ENCODE measurements at places on chromosomes 2 and 18.

- DNase-seq: no peak
Measured at GRCh38 chr2:235654103-235654813, 160.4 kb downstream of the AGAP1 start.

GRCh38 chr2:17426743-17427142 is 91.5 kb downstream of the RAD51AP2 start:
- no peak for DNase-seq

- DNase-seq: no peak
Measured at GRCh38 chr18:22106536-22107292, 62.7 kb upstream of the GATA6 start.

- no peak for DNase-seq
Measured at GRCh38 chr18:5424903-5425664, 118.7 kb downstream of the EPB41L3 start.

DNA sequence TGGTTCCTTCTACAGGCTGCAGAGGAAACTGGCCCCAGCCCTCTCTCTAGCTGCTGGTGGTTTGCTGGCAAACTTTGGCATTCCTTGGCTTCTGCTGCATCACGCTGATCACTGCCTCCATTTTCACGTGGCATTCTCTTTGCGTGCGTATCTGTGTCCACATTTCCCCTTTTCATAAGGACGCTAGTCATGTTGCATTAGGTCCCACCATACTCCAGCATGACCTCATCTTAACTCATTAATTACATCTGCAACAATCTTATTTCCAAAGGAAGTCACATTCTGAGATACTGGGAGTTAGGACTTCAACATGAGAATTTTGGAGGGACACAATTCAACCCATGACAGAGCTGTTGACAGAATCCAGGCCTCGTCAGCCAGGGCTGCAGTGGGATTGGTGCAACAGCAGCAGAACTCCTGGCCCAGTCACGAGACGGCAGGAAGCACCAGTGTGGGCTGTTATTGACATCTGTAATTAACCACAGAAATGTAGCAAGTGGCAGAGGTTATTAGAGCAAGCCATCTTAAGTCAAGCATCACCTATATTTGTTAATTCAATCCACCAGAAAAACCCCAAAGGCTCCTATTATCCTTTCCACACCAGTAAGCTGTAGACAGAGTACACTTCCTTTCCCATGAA is 132.4 kb downstream of the TMEM163 start:
- DNase-seq: no peak

DNA sequence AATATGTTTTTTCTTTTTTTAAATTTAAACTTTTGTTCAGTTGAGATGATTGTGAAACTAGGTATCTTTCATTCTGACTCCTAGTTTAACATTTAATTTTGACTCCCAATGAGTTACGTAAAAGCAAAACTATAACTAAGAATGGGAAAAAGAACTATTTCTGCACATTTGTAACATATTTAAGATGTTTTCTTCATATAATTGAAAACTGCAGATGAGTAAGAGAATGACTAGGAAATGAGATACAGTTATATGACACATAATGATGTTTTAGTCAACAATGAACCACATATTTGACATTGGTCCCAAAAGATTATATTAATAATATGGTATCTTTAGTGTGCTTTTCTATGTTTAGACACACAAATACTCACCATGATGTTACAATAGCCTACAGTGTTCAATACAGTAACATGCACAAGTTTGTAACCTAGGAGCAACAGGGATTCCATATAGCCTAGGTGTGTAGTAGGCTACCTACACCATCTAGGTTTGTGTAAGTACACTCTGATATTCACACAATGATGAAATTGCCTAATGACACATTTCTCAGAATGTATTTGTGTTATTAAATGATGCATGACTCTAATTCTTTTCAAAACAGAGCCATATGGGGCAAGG is 12.6 kb downstream of the ERMN start:
- no peak for DNase-seq

DNA sequence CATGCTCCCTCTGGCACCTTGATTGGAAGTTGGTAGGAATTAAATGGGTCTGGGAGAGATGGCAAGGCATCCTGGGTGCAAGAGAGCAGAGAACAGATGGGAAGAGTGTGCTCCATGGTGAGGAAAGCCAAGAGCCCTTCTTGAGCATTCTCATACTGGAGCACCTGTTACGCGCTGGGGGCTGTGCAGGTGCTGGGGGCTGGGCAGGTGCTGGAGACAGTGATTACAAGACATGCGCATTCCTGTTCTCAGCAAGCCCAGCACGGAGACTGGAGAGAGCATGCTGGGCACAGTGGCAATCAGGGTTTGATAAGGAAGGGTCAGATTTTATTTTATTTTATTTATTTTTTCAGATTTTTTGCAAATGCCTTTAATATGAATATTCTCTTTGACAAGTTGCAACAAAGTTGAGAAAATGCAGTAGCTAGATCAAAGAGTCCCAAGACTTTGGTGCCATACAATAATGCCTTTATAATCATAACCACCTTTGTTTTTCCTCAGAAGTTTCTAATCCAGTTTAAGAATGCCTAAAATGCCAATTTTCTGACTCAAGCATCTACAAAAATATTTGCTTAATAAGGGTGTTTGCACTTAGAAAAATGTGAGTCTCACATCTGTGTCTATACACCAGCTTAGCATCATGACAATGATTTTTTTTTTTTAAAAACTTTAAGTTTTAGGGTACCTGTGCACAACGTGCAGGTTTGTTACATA is 193.3 kb downstream of the RNF152 start:
- DNase-seq: no peak

GRCh38 chr18:69208545-69208944 is 192.1 kb upstream of the DOK6 start:
- DNase-seq: no peak

GRCh38 chr18:61606068-61606660 is 272.9 kb downstream of the CDH20 start:
- no peak for DNase-seq

DNA sequence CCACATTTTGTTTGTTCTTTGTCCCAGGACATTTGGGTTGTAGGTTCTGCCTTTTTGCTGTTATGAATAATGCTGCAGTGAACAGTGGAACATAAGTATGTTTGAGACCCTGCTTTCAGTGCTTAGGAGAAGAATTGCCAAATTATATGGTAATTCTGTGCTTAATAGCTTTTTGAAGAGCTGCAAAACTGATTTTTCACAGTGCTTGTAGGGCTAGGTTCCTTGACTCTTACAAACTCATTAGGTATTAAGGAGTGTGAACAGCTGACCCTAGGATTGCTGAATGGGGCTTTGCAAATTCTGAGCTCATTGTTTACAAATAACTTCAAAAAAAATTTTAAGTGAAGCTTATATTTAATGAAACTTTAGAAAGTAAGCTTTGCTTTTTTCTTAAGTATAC is 154.2 kb downstream of the LTBP1 start:
- DNase-seq: no peak

DNA sequence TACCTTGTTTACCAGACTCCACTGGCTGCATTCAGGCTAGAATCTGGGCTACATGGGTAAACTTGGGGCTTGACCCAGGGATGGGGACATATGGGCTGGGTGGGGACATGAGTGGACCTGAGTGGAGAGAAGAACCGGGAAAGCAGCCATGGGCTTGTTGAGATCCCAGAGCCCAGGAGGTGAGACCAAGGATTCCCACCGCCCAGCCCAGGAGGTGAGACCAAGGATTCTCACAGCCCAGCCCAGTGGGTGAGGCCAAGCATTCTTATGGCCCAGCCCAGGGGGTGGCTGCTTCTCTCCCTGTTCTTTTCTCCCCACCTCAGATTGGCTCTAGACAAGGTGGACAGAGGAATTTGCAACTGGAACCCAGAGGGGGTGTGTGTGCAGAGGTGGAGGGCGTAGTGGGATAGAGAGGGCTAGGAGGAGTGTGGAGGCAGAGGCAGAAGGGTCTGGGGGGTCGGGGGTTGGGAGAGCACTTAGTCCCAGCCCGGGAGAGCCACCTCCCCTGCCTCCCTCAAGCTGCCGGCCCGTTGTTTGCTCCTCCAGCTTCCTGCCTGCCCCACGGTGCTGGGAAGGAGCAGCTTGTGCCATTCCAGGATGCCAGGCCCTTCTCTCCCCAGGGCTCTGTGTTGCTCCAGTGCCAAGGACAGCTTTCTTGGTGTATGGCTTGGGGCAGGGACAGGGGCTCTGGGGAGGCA is 25.6 kb downstream of the GLI2 start:
- no peak for DNase-seq

DNA sequence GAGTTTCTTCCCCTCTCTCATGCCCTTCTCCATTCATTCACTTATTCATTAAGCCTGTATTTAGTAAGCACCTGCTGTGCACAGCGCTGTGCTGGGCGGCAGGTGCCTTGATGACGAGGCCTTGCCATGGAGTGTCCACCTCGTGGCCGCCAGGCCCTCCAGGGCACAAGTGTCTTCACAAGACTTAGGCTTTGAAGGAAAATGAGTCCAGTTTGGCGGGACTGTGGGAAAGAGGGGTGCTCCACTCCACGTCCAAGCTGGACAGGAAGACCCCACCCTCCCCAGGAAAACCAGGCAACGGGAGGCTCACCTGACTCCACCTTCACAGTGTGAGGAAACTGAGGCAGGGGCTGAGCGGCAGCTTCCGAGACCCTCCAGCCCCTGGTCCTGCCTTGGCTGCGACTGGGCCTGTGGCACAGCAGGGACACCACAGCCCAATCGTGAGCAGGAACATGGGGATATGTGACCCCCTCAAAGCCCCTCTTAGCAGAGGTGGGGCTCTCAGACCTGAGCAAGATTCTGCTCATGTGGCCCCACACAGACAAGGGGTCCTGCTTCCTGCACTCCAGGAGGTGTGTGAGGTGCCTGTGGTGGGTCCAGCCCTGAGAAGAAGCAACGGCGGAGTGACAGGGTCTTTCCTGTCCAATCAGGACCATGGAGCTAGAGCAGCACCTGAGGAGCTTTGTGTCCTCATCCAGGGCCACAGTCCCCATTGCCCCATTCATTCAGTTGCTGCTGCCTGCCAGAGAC is 110.3 kb upstream of the ODC1 start:
- no peak for DNase-seq
